ENCODE measurements at places on chromosomes 16 and 17. TPM values are rescaled to one million over a fixed set of nuclear protein-coding genes. Genes with fewer than 3 reads are reported as not detected.

FNDC8 gene
- total RNA-seq, result not detected

- H3K27me3 ChIP-seq, result no peaks in the 10 kb centered on the region
- no peaks in the 10 kb centered on the region for H3K4me1 ChIP-seq
- no peak overlapping the region for H3K27ac ChIP-seq
- H3K36me3 ChIP-seq, result no peaks in the 10 kb centered on the region
- no peak overlapping the region for H3K4me3 ChIP-seq
These were observed 432.5 kb downstream of the CDH13 start for GRCh38 chr16:83059237-83059636.

DNA sequence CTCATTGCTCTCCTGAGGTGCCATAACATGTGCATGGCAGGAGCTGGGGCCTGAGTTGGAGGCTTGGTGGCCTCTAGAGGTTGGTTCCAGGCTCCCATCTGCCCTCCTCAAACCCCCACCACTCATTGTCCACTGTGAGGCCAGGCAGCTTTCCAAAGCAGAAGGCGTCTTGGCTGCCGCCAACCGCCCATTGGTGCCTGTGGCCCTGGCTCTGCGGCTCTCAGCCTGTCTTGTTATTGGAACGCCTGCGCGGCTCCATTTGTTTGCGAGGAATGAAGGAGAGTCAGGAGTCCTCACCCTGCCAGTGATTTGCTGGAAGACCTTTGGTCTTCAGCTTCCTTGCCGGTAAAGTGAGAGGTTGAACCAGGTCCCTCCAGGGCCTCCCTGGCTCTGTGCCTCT, 43.6 kb downstream of the OR1D5 start:
- H3K27me3 ChIP-seq, result no peaks in the 10 kb centered on the region
- DNase-seq, result no peak
- no peaks in the 10 kb centered on the region for H3K4me1 ChIP-seq
- H3K27ac ChIP-seq, result no peak overlapping the region

SULT1A4 gene
- total RNA-seq, result 0.59 TPM

- peak overlapping the region; percentile 92 for H3K4me3 ChIP-seq
- no peaks in the 10 kb centered on the region for H3K27me3 ChIP-seq
- peaks cover 38% of the 10 kb centered on the region for H3K4me1 ChIP-seq
- no peak for DNase-seq
- H3K36me3 ChIP-seq, result peaks cover 37% of the 10 kb centered on the region
- H3K27ac ChIP-seq, result peak overlapping the region; percentile 91
These were observed 654 bp downstream of the TNFAIP1 start for GRCh38 chr17:28335959-28336871.

GRCh38 chr16:13621639-13622038, 298.3 kb upstream of the ERCC4 start:
- no peak overlapping the region for H3K27ac ChIP-seq
- no peak for DNase-seq
- H3K27me3 ChIP-seq, result no peaks in the 10 kb centered on the region
- H3K36me3 ChIP-seq, result no peaks in the 10 kb centered on the region

DNA sequence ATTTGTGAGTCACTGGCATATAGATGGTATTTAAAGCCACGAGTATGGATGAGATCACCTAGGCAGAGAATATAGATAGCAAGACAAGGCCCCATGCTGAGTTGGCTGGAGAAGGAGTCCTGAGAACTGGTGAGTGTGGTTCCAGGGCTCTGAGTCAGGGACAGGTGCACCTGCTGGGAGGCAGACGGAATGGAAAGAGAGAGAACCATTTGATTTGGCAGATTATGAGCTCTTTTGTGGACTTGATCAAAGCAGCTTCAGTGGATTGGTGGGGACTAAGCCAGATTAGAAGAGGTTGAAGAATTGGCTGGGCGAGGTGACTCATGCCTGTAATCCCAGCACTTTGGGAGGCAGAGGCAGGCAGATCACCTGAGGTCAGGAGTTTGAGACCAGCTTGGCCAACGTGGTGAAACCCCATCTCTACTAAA, 4.3 kb upstream of the C16orf92 start:
- DNase-seq, result no peak
- no peak overlapping the region for H3K27ac ChIP-seq
- no peaks in the 10 kb centered on the region for H3K36me3 ChIP-seq

DNA sequence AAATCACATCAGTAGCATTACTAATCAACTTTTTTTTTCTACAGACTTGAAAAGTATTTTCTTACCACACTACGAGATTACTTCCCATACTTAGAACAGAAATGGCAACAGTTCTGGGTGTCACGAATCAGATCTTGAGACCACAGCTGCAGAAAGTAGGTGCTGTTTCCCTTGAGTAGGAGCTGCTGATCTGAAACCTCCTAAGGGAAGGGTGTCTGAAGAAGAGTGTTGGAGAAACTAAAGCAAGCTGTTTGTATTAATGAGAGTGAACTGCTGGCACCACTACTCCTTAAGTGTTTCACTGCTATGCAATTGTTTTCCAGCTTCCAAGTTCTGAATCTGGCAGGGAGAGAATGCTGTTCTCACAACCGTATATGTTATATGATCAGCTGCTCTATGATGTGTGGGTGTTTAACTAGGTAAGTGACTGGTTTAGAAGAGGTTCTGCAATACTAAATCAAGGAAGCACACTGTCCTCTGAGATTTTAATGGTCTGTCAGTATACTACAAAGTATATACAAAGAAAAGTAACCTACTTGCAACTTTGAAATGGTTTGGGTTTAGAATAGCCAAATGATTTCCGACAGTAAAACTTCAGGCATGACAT, 3.3 kb downstream of the ZNF652 start:
- peak overlapping the region; percentile 18 for H3K27ac ChIP-seq
- peaks cover 29% of the 10 kb centered on the region for H3K4me1 ChIP-seq
- H3K36me3 ChIP-seq, result no peaks in the 10 kb centered on the region
- no peak for DNase-seq

CLEC19A gene
- total RNA-seq, result not detected

Measured in CD4-positive, alpha-beta T cell (primary cell).